ENCODE measurements at places on chromosomes 1 and 21.

- no peak for DNase-seq
Observed at GRCh38 chr1:152170287-152170905, 11.4 kb upstream of the RPTN start.

- no peak for DNase-seq
Observed at GRCh38 chr1:222161676-222162075, 386.2 kb downstream of the HHIPL2 start.

DNA sequence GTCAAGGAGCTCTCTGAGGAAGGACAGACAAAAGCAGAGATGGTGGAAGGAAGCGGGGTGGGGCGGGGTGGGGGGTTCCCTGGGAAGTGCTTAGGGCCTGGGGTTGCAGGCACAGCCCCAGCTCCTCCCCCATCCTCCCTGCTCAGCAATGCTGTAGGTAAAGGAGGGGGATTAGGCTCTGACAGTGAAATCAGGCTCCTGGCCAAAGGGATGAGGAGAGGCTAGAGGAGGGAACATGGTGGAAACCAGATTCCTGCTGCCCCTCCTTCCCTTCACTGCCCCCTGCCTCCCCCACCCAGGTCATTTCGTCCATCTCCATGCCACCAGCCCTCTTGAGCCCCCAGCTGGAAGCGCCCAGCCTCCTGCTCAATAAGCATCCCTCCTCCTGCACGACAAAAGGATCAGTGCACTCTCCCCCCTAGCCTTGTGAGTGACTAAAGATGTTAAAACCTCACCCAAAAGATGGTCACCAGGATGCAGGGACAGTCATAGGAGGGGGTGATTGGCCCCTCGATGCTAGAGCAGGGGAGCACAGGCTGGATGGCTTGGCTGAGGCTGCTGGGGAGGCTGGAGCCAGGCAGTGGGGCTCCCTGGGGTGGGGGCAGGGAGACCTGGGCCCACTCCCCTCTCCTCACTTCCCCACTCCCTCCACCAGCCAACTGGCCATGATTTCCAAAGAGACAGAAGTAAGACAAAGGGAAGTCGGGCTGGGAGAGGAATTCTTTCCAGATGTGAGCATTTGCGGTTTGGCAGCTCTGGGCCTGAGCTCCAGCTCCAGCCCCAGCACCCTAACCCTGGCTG, 2.2 kb upstream of the CRABP2 start:
- no peak for DNase-seq

DNA sequence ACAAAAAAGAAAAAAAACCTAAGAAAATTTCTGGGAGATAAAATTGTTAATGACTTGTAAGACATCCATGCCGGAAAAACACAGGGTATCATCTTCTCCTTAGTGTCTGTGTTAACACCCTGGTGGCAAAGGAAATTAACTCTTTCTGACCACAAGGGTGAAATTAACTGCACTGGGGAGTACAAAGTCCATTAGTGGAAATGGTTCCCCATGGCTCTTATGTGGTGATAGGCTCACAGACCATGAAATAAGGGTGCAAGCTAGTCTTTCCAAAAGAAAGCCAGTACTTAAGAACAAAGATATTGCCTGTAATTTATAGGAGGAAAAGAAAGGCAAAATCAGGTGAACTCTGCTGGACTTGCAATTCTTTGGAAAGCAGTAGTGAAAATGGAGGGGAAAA, 185.4 kb downstream of the LRRIQ3 start:
- DNase-seq = no peak

DNA sequence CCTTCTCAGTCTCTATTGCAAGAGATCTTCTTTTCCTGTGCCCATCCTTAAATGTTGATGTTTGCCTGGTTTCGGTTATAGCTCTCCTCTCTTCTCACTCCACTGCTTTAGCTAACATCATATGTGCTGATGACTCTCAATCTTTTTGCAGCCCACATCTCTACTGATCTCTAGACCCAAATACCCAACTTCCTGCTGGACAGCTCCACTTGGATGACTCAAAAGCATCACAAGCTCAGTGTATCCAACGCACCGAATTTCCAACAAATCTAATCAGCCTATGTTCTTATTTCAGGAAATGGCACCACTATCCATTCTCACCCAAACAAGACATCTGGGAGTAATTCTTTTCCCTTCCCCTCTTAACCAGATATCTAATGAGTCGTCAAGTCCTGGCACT, 79.1 kb upstream of the ARTN start:
- DNase-seq = no peak

DNA sequence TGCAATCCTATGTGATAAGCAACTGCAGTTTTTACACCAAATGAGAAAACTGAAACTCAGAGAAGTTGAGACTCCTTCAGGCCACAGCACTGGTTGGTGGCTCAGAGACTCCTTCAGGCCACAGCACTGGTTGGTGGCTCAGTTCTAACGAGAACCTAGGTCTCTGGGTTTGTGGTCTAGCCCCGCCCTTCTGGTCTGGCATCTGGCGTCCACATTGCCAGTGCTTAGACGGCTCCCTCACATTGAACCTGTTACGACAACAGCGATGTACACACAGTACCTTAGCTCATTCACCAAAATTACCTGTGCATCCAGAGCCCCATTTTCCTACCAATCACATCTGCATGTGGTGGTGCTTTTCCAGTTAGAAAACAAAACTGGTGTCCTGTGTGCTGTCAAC, 66.1 kb downstream of the NID1 start:
- DNase-seq = no peak

DNA sequence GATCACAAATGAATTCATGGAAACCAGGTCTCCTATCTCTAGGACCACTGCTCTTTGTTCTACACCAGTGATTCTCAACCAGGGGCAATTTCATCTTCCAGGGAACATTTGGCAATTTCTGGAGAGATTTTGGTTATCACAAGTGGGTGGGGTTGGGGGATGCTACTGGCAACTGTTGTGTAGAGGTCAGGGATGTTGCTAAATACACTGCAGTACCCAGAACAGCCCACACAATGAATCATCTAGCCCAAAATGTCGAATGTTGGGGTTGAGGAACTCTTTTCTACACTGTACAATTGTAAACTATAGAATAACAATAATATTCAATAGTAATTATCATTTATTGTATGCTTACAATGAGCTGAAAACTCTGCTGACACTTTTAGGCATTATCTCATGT, 55.7 kb upstream of the UBE2U start:
- no peak for DNase-seq

GRCh38 chr1:3482378-3482849, 27.9 kb downstream of the ARHGEF16 start:
- DNase-seq = peak; percentile 82

DNA sequence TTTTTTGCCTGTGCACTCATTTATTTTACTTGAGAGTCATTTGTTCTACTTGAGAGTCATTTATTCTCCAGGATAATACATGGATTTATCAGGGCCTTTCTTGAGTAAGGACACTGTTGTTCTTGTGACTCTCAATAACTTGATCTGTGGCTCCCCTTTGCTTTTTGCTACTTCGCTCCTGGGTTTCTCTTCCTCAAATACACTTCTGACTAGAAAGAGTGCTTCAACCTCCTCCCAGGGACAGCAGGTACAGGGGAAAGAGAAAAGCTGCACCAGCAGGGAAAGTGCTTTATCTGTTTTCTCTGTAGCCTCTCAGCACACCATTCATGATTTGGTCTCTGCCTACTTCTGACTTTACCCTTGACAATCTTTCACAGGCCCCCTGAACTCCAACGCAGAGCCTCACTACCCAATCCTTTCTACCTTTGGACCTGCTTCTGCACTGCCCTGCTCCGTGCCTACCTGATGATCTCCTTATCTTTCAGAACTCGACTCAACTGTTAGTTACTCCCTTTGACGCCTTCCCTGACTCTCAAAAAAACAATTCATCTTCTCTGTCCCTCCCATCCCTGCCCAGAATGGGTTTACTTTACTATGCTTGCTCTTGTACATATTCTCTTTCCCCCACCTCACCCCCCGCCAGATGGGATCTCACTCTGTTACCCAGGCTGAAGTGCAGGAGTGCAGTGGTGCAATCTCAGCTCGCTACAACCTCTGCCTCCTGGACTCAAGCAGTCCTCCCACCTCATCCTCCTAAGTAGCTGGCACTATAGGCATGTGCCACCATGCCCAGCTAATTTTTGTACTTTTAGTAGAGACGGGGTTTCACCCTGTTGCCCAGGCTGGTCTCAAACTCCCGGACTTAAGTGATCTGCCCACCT, 15.6 kb upstream of the PIGM start:
- DNase-seq = no peak

- peak; percentile 80 for DNase-seq
Observed at GRCh38 chr1:27097484-27097917, 57.4 kb downstream of the SLC9A1 start.

GRCh38 chr1:85224734-85225623, 24.2 kb upstream of the SYDE2 start:
- peak; percentile 60 for DNase-seq

DNA sequence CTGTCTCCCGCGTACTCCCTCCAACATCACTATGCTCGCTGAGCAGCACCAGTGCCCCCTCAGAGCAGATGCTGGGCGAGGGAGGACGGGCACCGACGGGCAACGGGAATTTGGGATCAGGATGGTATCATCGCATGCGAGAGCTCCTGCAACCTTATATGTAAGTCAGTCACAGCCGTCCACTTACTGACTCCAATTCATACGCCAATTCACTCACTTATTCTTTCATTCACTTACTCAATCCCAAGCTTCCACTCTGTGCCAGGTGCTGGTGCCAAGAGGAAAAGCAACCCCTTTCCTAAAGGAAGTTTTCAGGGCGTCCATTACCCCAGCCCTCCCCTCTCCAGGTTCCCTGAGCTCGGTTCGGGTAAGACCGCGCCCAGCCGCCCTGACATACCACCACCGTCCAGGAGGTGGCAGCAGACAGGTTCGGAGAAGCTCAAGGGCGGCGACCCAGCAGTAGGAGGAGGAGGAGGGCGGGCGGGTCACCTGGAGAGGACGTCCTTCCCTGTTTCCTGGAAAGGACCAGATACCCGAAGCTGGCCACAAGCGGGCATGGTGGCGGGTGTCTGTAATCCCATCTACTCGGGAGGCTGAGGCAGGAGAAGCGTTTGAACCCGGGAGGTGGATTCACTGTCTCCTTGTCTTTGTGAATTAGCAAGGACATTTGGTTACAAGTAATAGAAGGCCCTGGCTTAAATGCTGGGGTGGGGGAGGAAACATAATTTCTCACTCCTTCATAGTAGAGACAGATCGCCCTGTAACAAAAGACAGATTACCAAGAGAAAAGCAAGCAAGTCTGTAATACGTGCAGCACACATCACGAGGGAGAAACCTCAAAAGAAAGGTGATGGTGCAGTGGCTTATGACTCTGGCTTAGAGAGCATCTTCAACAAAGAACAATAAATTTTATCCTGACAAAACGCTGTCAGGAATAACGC, 7.6 kb upstream of the IL22RA1 start:
- peak; percentile 93 for DNase-seq

- peak; percentile 88 for DNase-seq
Observed at GRCh38 chr1:153796786-153797659, 21.8 kb downstream of the SLC27A3 start.

GRCh38 chr1:71882226-71882625, 400.1 kb downstream of the NEGR1 start:
- no peak for DNase-seq

Measured in mucosa of gallbladder (tissue), 1 donor.